ENCODE measurements at places on chromosomes 5 and 9. TPM values are rescaled to one million over a fixed set of nuclear protein-coding genes. Genes with fewer than 3 reads are reported as not detected.

Gene GBGT1
- 6.4 TPM for total RNA-seq

- DNase-seq = no peak
These were observed 130.7 kb upstream of the TAF11L2 start for GRCh38 chr5:17367256-17367840.

- no peak for DNase-seq
These were observed 172.6 kb upstream of the RAI14 start for GRCh38 chr5:34483442-34484033.

DNA sequence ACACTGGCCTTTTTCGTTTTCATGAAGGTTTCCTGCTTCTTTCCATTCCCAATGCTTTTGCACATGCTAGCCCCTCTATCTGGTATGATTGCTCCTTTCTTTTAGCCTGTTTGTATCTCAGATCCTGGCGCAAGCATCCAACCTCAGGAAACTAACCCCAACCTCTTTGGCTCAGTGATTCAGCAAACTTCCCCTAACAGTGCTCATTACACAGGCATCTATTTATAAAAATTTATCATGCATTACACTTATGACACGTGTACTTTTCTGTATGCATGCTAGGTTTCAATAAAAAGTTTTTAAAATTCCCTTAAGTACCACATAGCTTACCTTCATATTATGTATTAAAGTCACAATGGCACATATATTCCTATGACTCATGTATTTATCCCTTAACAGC, 218.9 kb downstream of the EPB41L4A start:
- DNase-seq = no peak

GRCh38 chr9:4984171-4984620, 876 bp upstream of the JAK2 start:
- DNase-seq = no peak

DNA sequence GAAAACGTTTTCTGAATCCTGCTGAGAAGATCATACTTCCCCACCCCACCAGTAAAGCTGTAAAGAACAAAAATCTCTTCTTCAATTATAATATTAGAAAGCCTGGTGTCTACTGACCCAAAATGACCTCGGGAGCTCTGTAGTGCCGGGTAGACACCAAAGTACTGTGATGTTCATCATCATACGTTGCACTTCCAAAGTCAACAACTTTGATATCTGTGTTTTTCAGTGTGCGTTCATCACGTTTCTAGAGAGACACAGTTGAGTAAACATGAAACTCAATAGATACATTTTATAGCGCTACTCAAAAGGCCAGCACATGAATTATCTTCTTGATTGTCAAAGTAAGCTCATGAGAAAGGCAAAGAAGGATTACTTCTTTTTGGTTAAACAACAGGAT, 14.6 kb downstream of the CLK4 start:
- DNase-seq = no peak

- no peak for DNase-seq
These were observed 1536.2 kb upstream of the CDH9 start for GRCh38 chr5:28574606-28575005.

DNA sequence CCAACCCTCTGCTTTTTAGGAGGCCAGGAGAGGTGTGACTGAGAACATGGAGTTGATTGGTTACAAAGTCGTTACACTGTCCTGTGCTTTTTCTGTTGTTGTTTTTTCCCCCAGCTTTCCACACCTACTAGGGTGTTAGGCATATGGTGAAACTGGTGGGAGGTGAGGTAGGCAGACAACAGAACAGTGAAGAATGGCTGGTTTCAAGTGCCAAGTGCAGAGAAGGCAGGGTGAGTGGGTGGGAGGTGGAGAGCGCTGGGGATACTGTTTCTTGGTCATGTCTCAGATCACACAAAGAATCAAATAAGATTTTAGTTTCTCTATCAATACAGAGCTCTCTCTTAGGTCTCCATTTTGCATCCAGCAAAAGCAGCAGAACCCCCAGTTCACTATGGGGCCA, 2.2 kb upstream of the SPTAN1 start:
- DNase-seq = no peak

DNA sequence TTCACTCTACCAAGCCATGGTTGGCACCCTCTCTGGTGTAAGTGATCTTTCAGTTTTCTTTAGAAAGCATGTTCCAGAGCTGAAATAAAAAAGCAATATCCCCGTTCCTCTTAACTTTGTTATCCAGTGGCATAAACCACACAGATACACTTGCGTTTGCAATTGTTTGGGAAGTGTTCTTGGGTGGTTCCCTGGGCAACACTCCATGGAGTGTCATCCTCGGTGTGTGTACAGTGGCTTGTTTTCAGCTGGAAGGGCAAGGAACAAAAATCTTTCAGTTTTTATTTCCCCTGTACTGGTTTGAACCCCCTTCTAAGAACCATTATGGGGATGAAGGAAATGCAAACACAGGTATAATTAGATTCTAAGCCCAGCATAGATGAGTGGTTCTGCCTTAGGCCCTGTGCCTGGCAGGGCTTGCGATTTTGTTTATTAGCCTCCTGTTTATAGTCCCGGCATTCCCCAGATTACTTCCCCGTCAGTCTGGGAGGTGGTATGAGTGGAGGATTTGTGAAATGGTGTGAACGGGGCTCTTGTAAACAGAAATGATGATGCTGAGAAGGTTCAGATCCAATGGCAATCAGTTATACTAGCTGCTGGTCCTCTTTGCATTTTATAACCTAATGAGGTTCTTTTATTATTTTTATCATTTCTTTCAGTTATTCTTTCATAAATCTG, 76.0 kb upstream of the CD180 start:
- DNase-seq = no peak

DNA sequence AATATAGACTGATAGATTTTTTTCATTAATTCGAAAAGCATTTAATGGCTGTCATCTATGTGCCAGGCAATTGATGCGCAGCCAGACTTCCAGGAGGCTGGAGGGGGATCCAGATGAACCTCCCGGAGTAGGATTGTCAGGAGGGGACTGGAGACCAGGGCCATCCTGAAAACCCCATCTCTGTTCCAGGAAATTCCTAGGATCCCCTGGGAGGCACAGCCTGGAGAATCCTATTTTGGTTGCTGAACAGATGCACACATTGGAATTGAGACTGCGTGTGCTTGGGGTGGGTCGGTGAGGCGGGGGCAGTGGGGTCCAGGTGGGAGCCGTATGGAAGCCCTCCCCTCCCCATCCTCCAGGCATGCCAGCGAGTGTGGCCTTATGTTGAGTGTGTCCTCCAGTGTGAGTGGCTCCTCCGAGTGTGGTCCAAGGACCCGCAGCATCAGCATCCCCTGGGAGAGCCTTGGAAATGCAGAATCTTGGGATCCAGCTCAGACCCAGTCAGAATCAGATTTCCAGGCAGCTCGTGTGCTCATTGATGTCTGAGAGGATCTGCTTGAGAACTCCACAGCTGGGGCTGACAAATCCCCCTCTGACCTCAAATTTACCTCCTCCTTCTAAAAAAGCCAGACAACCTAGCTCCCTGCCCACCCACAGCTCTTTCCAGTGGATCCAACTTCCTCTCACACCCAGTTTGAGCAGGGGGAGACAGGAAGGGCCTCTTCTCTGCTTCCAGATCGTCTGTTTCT, 38.7 kb downstream of the ROPN1L start:
- no peak for DNase-seq

DNA sequence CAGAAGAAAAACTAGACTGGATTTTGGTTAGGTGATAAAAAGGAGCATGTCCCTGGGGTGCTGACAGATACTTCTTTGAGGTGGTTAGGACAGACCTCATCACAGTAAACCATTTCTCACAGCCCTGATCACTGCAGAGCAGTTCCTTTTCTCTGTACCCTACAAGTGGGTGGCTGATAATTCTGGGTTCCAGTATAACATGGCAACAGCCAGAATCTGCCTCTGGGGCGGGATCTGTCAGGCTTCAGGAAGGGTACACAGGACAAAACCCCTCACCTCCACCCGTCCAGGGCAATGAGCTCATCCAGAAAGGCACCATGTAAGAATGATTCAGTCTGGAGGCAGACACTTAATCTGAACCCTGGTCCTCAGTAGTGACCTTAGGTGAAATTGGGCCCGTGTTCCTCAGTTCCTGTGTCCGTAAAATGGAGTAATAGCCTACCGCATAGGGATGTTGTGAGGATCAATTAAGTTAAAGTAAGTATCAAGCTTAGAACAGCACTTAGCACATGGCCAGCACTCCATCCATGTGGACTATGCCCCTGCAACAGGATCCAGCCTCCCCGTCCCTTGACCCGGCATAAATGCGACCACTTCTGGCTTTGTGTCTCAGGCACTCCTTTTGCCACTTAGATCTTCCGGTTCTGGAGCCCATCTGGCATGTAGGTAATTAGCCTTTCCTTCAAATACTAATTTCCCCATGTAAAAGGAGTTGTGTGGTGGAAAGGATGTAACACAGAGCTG, 129.2 kb downstream of the LHFPL2 start:
- no peak for DNase-seq

GRCh38 chr9:123033864-123034601, 566 bp downstream of the GPR21 start:
- DNase-seq = no peak

Data from Right ventricle myocardium superior (tissue), 1 donor.